ENCODE measurements at places on chromosomes 6 and 20. TPM values are rescaled to one million over a fixed set of nuclear protein-coding genes. Genes with fewer than 3 reads are reported as not detected.

- H3K4me3 ChIP-seq, result no peak overlapping the region
- no peak overlapping the region for H3K27ac ChIP-seq
- no peaks in the 10 kb centered on the region for H3K36me3 ChIP-seq
- H3K4me1 ChIP-seq, result no peaks in the 10 kb centered on the region
- H3K27me3 ChIP-seq, result no peaks in the 10 kb centered on the region
These were observed 54.8 kb downstream of the GPX5 start for GRCh38 chr6:28580475-28580874.

DNA sequence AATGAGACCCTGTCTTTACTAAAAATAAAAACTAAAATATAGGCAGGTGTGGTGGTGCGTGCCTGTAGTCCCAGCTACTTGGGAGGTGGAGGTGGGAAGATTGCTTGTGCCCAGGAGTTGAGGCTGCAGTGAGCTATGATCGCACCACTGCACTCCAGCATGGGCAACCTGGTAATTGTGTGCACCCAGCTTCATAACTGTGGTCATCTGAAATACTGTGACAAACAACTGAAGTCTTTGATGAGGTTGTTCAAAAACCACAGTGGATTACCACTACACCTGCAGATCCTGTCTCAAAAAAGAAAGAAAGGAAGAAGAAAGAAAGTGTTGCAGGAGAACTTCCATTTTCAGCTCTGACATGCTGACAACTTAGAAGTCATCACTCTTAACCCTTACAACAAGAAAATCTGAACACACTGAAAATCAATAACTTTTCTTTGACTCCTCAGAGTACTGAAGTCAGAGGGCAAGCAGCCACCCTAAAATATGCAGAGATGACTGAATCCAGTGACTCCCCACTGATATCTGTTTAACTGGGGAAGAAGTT is 13.8 kb upstream of the ZBP1 start:
- no peak for DNase-seq
- no peak overlapping the region for H3K27ac ChIP-seq
- H3K4me1 ChIP-seq, result no peaks in the 10 kb centered on the region
- no peaks in the 10 kb centered on the region for H3K36me3 ChIP-seq
- no peak overlapping the region for H3K4me3 ChIP-seq

GRCh38 chr6:8236956-8237355 is 134.6 kb upstream of the EEF1E1 start:
- no peak for DNase-seq
- H3K36me3 ChIP-seq, result no peaks in the 10 kb centered on the region
- H3K27me3 ChIP-seq, result no peaks in the 10 kb centered on the region
- 0 out of 2 replicates have a peak, but pooled peaks cover 5% of the 10 kb centered on the region for H3K4me1 ChIP-seq
- H3K4me3 ChIP-seq, result no peak overlapping the region

- H3K27ac ChIP-seq, result no peak overlapping the region
- no peaks in the 10 kb centered on the region for H3K27me3 ChIP-seq
- no peaks in the 10 kb centered on the region for H3K36me3 ChIP-seq
- peaks cover 4% of the 10 kb centered on the region for H3K4me1 ChIP-seq
- H3K4me3 ChIP-seq, result no peak overlapping the region
- DNase-seq, result no peak
These were observed 38.6 kb downstream of the E2F3 start for GRCh38 chr6:20440296-20440695.

GRCh38 chr6:155067956-155068615 is 73.0 kb downstream of the TIAM2 start:
- no peaks in the 10 kb centered on the region for H3K4me1 ChIP-seq
- no peaks in the 10 kb centered on the region for H3K27me3 ChIP-seq
- no peak overlapping the region for H3K4me3 ChIP-seq
- H3K27ac ChIP-seq, result no peak overlapping the region
- DNase-seq, result no peak
- H3K36me3 ChIP-seq, result no peaks in the 10 kb centered on the region

DNA sequence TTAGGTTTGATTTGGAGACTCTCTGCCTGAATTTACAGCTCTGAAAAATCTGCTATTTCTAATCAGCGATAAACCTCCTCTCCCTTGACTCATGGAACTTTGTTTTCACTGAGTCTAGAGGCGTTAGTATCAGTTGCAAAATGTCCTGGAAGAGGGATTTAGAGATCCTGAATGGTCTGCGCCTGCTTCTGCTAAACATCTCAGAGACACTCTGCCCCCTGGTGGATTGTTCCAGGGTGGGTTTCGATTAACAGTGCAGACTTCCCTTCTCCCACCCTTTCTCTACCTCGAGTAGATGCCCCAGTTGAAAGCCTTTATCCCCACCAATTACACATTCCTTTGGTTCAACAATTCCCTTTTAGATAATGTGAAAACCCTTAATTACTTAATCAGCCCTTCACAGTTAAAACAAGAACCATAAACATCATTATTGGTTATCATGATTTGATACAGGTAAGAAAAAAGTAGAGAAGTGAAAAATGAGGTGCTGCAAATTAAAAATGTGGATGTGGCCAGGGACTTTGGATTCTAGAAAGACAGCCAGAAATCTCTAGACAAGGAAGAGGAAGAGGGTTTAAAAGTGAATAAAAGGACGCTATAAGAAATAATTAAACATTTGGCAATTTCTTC is 5.5 kb downstream of the HTR1B start:
- DNase-seq, result no peak

DNA sequence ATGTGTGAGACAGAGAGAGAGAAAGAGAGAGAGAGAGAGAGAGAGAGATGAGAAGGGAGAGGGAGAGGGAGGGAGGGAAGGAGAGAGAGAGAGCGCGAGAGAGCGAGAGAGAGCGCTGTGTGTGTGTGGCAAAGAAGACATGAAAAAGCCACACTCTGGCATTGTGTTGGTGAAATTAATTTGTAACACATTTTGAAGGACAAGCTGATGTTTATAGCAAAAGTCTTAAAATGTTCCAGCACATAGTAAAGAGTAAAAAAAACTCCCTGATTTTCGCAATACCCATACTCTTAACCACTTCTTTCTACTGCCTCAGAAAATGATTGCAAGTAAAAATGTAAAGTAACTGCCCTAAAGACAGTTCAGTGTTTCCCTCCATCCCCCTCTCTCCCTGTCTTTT is 56.7 kb downstream of the SLC22A1 start:
- H3K27me3 ChIP-seq, result no peaks in the 10 kb centered on the region
- H3K27ac ChIP-seq, result no peak overlapping the region

DNA sequence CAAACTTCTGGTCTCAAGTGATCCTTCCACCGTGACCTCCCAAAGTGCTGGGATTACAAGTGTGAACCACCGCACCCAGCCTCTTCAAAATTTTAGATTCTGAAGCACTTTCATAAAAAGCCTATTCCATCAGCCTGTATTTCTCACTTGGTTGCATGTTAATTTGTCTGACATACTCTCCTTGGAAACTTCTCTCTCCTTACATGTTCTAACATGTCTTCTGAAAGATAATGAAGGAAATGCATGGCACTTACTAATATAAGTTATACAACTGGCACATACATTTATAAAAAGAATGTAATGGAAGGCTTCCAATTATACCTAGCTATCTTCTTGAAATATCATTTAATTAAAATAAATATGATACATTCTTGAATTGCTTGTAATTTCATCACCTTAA is 597.5 kb downstream of the TBC1D32 start:
- H3K27me3 ChIP-seq, result no peaks in the 10 kb centered on the region
- H3K4me3 ChIP-seq, result no peak overlapping the region
- no peak for DNase-seq
- no peaks in the 10 kb centered on the region for H3K4me1 ChIP-seq

DNA sequence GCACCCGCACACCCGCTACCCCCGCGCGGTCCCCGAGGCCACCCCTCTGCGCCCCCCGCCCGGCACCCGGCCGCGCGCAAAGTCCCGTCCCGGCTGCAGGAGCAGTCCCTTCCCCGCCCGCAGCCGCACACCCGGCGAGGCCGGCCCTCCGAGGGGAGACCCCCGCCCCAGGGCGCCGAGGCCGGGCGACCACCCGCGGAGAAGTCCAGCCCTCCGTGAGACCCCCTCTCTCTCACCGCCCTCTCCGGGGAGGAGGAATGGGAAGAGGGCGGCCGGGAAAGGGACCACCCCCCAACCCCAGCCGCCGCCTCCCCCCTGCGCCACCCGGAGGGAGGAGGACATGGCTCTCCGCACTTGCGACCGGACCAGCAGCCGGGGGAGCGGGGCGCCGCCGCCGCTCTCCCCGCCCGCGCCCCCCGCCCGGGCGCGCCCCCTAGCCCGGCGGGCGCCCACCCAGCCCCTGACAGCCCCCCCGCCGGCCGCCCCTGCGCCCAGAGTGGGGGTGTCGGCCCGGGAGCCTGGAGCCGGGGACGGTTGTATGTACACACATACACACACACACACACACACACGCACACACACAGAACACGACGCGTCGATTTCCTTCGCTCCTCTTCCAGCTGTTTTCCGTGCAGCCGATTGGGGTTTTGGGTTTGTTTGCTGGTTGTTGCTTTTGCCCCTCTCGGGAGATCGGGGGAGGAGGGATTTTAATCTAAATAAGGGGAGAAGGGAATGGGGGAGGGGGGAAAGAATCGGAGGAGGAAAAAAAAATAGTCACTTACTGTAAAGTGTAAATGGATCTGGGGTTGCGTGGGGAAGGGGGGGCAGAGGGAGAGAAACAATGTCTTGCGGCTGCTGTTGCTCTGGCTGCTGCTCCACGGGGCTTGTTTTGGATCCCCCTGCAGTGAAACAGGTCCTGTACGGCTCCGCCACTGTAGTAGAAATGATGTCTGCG is at the start of gene ATXN1:
Gene ATXN1 (minus strand): TSS at position 945 of the 955 bp plus-strand sequence.
- H3K27me3 ChIP-seq, result peaks cover 24% of the 10 kb centered on the region
- DNase-seq, result peak; percentile 65
- H3K36me3 ChIP-seq, result no peaks in the 10 kb centered on the region
- peaks cover 22% of the 10 kb centered on the region for H3K4me1 ChIP-seq
- H3K4me3 ChIP-seq, result peak within 1 kb of the TSS; percentile 71

- H3K4me1 ChIP-seq, result peaks cover 9% of the 10 kb centered on the region
- no peaks in the 10 kb centered on the region for H3K27me3 ChIP-seq
- peaks cover 15% of the 10 kb centered on the region for H3K36me3 ChIP-seq
These were observed 859 bp upstream of the RAE1 start for GRCh38 chr20:57350081-57350710.

- no peak overlapping the region for H3K4me3 ChIP-seq
- no peak for DNase-seq
- no peaks in the 10 kb centered on the region for H3K4me1 ChIP-seq
- no peaks in the 10 kb centered on the region for H3K36me3 ChIP-seq
- H3K27ac ChIP-seq, result no peak overlapping the region
These were observed 825.5 kb upstream of the MANEA start for GRCh38 chr6:94751641-94752329.

GRCh38 chr6:14270925-14271788 is 153.6 kb downstream of the CD83 start:
- no peak for DNase-seq
- peaks cover 11% of the 10 kb centered on the region for H3K4me1 ChIP-seq
- H3K4me3 ChIP-seq, result no peak overlapping the region
- peaks cover 9% of the 10 kb centered on the region for H3K27me3 ChIP-seq

- no peaks in the 10 kb centered on the region for H3K27me3 ChIP-seq
- no peak for DNase-seq
- H3K36me3 ChIP-seq, result no peaks in the 10 kb centered on the region
- no peak overlapping the region for H3K4me3 ChIP-seq
These were observed 284.5 kb downstream of the UST start for GRCh38 chr6:149031201-149031858.

GRCh38 chr6:337805-338368 is 45.6 kb downstream of the DUSP22 start:
- no peak overlapping the region for H3K4me3 ChIP-seq
- no peaks in the 10 kb centered on the region for H3K36me3 ChIP-seq
- H3K27ac ChIP-seq, result no peak overlapping the region
- H3K27me3 ChIP-seq, result no peaks in the 10 kb centered on the region

DNA sequence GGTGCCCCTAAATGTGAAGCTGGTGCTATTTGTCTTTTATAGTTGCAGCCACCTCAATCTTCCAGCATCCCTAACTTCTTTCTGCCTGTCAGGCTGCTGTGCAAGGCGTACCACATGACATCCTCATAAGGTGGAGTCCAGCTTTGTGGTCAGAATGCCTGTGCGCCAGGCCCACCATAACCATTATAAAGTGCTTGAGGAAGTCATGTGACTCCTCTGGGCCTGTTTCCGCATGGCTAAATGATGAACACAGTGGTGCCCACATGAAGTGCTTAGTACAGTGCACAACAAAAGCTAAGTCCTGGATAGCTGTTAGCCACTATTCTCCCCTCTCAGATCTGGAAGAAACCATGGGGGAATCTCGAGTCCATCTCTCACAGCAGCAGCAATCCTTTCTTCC is 75.6 kb downstream of the INSM1 start:
- H3K36me3 ChIP-seq, result no peaks in the 10 kb centered on the region
- H3K27me3 ChIP-seq, result no peaks in the 10 kb centered on the region
- H3K4me3 ChIP-seq, result no peak overlapping the region

DNA sequence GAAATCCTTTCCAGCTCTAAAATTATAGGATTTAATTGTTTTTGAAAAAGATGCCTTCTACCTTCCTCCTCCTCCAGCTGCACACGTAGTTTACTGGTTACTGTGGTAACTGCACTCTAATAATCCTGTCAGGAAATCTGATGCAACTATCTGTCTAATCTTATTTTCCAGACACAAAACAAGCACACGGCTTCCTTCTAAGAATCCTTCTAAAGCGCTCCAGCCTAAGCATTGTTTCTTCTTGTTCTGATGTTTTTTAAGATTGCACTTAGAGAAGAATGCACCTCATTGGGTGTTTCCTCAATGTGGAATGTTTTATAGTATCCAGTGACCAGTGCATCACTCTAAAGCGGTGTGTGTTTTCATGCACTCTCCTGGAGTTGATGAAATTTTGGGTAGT is 63.6 kb downstream of the CARMIL1 start:
- H3K4me3 ChIP-seq, result no peak overlapping the region
- H3K27ac ChIP-seq, result no peak overlapping the region
- H3K4me1 ChIP-seq, result peaks cover 6% of the 10 kb centered on the region
- no peaks in the 10 kb centered on the region for H3K27me3 ChIP-seq
- no peak for DNase-seq

DNA sequence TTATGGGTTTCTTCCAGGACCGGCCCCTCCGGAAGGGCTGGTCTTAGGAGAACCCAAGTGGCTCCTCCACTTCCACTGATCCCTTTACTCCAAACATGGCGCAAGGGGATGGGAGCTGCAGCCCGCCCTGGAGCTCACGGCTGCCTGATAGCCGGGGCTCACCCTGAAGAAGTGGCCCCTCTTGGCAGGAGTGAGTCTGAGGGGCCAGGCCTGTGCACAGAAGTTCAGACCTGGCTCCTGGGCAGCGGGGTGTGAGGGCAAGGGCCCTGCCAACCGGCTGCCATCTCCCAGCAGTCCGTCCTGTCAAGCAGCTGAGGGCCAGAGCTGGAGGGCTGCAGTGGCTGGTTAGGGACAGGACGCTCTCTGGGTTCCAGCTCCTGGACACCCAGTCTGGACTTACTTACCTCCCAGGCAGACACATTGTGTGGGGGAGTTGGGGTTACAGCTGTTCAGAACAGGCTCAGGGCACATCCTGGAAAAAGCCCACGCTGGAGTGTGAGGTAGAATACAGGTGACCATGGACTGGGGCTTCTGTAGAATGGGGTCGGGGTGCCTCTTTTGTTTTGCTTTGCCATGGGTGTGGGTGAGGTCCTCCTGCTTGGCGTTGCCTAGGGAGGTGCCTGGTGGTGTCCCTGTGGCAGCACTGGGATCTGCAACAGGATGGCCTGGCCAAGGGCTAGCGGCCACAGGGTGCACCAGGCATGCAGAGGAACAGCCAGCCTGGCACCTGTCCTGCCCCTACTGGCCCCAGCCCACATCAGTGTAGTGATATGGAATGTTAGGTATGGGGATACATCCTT is 88.4 kb downstream of the ASXL1 start:
- H3K4me1 ChIP-seq, result peaks cover 3% of the 10 kb centered on the region
- DNase-seq, result no peak
- H3K27ac ChIP-seq, result no peak overlapping the region

COQ3 gene
- 16.2 TPM for total RNA-seq

GMPR gene
- total RNA-seq, result 1.2 TPM

CCN5 gene
- total RNA-seq, result not detected

NMBR gene
- total RNA-seq, result not detected

PLA2G7 gene
- total RNA-seq, result 1.5 TPM

SMLR1 gene
- not detected for total RNA-seq

HLA-DQB2 gene
- total RNA-seq, result not detected

ZC2HC1B gene
- not detected for total RNA-seq

All from H1 (cell line).